ENCODE measurements at places on chromosomes 4 and X. TPM values are rescaled to one million over a fixed set of nuclear protein-coding genes. Genes with fewer than 3 reads are reported as not detected.

DNA sequence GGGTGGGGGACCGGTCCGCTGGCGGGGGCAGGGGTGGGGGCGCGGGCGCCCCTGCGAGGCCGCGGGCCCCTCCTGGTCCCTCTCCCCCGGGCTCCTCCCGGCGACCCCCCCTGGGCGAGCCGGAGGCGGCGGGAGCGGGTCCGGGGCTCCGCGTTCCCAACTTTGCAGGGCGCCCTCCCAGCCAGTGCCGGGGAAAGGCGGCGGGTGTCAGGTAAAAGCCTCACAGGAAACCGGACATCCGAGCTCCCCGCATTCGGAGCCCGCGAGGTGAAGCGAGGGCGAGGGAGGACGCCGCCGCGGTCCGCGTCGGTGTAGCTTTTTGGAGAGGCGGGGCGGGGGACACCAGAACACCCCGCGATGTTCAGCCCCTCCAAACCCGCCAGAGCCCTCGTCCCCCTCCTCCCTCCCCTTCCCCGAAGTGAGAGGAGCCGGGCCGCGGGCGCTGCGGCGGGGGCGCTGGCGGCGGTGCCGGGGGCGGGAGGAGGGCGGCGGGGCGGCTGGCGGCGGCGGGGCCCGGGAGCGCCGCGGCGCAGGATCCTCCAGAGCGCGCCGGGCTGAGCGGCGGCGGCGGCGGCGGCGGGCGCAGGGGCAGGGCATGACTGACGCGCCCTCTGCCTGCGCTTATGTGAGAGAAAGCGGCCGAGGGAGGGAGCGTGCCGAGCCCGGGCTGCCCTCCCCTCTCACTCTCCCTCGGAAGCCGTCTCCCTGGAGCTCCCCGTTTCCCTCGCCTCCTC lies at the start of gene VEGFC:
Gene VEGFC, minus strand, starts transcription at position 597 of the 734 bp plus-strand sequence. CDS start 611 bp downstream, outside the sequence.
- no peaks in the 10 kb centered on the region for H3K36me3 ChIP-seq
- DNase-seq = peak; percentile 66
- H3K27me3 ChIP-seq = peaks cover 2% of the 10 kb centered on the region
- peak within 1 kb of the TSS; percentile 89 for H3K4me3 ChIP-seq
- H3K4me1 ChIP-seq = no peaks in the 10 kb centered on the region

DNA sequence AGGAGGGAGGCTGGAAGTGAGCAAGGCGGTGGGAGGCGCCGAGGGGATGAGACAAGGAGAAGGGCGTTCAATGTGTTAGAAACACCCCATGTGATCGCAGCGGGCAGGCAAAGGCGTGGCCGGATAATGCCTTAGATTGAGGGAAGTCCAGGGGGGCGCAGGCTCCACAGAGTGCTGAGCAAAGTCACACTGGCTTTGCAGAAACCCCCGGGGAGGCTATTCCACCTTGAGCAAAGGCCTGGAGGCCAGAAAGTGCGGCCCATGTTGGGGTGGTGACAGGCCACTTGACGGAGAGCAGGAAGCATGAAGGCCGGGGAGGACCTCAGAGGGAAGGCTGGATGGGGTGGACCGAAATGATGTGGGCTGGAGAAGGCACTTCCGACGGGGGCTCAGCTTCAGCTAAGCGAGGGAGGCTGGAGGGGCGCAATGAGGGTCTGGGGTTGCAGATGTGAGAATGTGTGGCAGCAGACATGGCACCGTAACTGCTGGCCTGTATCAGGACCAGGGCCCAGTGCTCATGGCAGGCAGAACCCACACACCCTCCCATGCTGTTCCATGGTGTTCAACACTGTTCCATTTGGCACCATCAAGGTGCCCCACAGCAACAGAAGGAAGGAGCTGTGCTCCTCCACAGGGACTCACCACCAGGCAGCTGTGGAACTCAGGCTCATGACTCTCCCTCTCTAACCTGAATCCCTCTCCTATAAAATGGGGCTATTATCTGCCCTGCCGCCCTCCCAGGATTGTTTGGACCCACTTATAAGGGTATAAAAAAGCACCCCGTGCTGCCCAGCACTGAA lies 50.3 kb downstream of the HMX1 start:
- no peak overlapping the region for H3K27ac ChIP-seq
- no peaks in the 10 kb centered on the region for H3K36me3 ChIP-seq
- DNase-seq = no peak
- H3K4me3 ChIP-seq = no peak overlapping the region

- H3K4me3 ChIP-seq = no peak overlapping the region
- H3K36me3 ChIP-seq = no peaks in the 10 kb centered on the region
- H3K4me1 ChIP-seq = no peaks in the 10 kb centered on the region
- DNase-seq = peak; percentile 46
These were observed 551.4 kb downstream of the IQCM start for GRCh38 chr4:149264093-149264733.

DNA sequence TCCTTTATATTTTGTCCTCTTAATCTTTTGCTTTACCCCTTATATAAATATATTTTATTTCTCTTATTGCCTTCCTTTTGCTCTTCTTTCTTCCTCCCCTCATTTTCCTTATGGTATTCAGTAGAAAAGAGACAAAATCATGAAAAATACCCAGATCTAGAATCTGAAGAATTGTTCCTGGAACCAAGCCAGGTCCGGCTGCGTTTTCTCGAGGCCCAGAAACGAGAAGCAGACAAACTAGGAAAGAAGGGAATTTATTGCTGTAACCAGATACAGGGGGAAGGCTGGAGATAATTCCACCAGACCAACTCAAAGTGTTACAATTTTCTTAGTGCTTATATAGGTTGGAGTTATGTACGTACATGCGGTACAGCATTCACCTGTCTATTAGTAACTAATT lies 328.7 kb downstream of the GABRG1 start:
- H3K27me3 ChIP-seq = no peaks in the 10 kb centered on the region
- no peak overlapping the region for H3K27ac ChIP-seq
- H3K36me3 ChIP-seq = no peaks in the 10 kb centered on the region
- DNase-seq = no peak
- no peaks in the 10 kb centered on the region for H3K4me1 ChIP-seq

DNA sequence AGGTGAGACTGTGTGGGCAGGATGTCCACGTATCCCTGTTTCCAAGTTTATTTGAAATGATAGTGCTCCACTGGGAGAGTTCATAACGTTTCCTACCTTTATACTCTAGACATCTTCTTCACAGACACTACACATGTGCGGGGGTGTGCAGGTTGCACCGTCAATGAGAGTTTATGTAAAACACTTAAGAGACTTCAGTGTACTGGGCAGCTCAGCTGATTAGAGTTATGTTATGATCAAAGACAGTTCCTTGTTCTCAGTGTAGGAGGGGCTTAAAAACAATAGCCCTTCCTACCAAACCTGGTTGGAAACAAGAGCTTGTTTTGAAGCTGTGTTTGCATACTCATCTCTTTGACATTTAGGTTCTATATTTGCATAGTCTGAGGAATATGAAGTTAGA lies 326.9 kb upstream of the AGA start:
- DNase-seq = no peak
- H3K4me1 ChIP-seq = no peaks in the 10 kb centered on the region
- H3K4me3 ChIP-seq = no peak overlapping the region
- no peak overlapping the region for H3K27ac ChIP-seq
- no peaks in the 10 kb centered on the region for H3K27me3 ChIP-seq
- no peaks in the 10 kb centered on the region for H3K36me3 ChIP-seq

DNA sequence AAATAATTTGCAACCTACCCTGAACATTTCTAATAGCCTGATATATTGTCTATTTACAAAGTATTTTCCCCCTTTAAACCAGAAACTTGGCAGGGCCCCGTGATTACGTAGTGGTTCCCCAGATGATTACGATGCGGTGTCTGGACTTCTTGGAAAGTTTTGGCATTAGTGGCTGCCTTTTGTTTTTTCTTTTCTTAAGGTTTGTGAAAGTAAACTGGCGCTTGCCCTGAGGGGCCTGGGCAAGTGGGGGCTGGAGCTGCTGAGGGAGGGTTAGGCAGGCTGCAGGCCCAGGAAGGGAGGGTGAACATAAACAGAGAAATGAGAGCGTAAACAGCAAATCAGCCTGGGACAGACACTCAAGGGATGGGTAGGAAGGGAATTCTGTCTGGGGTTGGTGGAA lies 123.6 kb upstream of the MSX1 start:
- H3K4me3 ChIP-seq = no peak overlapping the region
- no peak overlapping the region for H3K27ac ChIP-seq
- no peak for DNase-seq

GRCh38 chrX:137067147-137067546 lies 33.4 kb upstream of the GPR101 start:
- DNase-seq = no peak
- no peaks in the 10 kb centered on the region for H3K36me3 ChIP-seq
- no peaks in the 10 kb centered on the region for H3K4me1 ChIP-seq
- H3K27me3 ChIP-seq = no peaks in the 10 kb centered on the region
- H3K27ac ChIP-seq = no peak overlapping the region

Gene SMAD1
- 21.1 TPM for total RNA-seq

Gene SULT1B1
- not detected for total RNA-seq

Gene CENPE
- 34.4 TPM for total RNA-seq

Gene TBC1D8B
- total RNA-seq = 2.6 TPM

Gene GLOD5
- not detected for total RNA-seq

Gene CENPI
- 19.4 TPM for total RNA-seq
